H54 (cell line): ENCODE measurements at places on chromosomes 2 and 18.

DNA sequence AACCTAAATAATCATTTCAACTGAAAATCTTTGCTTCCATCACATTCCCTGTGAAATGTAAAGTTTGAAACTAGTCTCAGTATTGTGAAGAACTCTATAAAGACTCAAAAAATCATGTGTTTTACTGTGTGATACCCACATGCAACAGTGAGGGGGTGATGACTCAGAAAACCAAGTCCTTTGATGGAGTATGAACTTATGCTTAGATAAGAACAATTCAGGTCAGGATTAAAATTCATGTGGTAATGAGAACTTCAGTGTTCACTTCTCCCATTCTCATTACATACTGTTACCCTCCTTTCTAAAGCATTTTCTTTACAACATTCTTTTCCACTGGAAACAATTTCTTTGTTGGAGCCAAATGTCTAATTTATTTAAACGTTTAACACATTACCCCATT is 360.2 kb downstream of the FSIP2 start:
- no peak for DNase-seq

DNA sequence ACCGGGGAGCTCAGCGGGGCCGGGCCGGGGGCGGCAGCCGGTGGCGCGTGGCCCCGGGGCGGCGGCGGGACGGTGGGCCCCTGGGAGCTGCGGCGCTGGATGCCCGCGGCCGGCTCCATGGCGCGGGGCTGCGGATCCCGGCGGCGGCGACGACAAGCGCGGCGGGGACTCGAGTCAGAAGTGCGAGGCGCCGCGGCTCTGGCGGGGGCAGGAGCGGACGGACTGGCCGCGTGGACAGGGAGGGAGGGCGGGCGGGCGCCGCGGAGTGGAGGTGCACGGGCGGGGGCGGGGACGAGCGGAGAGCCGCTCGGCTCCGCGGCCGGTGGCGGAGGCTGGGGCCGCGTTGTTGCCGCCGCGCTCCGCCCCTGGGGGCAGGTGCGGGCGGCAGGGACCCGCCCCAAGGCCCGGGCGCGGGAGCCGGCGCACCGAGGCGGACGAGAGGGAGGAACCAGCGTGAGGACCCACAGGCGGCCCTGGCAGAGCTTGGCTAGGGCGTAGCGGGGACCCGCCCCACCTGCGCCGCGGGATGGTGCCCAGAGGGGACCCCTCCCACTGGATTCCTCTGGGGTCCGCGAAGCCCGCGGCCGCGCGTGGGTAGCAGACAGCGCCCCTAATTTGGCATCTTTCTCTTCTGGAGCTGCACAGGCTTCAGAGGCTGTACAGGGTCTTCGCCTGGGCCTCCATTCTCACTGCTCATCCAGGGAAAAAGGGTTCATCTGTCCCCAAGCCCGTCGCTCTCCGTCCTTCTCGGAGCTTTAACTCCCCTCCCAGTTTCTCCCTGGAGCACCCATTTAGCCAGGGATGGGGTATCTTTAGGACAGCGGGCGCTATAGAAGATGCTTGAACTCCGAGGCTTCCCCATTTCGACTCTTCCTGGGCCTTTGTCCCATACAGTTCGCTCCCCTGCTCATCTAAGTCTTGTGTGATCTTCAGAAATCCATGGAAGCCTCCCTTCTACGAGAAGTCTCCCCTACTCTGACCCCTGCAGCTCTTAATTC is at the start of gene TMEM163:
TMEM163 (minus strand) TSS at position 184 of the 998 bp plus-strand sequence.
- no peak for DNase-seq

GRCh38 chr18:10274301-10274700 is 180.1 kb upstream of the APCDD1 start:
- DNase-seq = no peak

DNA sequence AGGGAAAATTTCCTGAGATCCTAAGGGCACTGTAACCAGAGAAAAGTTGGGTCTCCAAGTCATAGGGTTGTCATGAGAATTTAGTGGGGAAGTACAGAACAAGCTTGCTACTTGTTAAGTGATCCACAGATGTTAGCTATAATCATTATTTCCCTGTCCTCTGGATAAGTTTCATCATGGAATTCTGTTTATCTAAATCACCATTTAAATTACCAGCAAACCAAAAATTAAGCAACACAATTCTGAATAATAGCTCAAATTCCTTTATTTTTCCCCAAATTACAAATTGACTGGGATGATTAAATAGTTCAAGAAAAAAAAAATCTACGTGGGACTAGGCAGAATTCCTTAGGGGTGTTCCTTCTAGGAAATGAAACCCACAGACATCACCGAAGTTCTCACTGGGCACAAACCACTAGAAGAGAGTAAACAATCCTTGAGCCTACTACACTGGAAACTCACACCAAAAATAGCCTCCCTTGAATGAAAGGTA is 159.5 kb downstream of the COL6A3 start:
- no peak for DNase-seq

GRCh38 chr18:13252686-13253410 is 34.3 kb downstream of the LDLRAD4 start:
- no peak for DNase-seq

DNA sequence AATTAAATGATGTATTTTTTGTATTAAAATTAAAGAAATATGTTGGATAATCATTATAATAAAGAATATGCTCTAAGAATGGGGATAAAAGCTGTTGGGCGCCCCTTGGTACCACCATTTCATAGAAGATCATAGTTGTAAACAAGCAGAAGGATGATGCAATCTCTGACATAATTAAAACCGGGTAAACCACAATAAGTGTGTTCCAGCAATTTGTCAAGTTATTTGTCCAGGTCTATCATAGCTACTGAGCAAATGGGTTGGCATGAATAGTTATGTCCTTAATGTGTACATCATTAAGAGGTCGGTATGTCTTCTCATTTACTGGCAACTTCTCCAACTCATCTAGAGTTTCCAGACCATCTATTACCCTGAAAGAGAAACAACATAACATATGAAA is 6.7 kb upstream of the CLK1 start:
- DNase-seq = no peak

DNA sequence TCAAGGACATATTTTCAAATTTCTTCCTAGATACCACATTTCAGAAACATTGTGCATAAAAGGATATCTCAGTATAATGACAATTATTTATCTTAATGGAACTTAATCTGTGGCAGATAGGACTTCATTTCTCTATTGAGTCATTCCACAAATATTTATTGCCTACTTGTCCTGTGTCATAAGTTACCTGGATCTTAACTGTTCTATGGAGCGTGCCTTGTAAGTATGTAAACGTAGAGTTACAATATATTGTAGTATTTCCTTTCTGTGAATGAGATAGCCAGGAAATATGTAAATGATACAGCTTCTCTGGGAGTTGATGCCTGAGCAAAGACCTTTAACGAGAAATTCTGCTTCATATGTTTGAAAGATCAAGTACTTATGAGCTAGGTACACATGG is 2.5 kb downstream of the AGFG1 start:
- DNase-seq = no peak

- DNase-seq = no peak
Measured at GRCh38 chr2:231676243-231676642, 32.1 kb upstream of the PTMA start.

- no peak for DNase-seq
Measured at GRCh38 chr2:25606892-25607291, 66.5 kb downstream of the DTNB start.

DNA sequence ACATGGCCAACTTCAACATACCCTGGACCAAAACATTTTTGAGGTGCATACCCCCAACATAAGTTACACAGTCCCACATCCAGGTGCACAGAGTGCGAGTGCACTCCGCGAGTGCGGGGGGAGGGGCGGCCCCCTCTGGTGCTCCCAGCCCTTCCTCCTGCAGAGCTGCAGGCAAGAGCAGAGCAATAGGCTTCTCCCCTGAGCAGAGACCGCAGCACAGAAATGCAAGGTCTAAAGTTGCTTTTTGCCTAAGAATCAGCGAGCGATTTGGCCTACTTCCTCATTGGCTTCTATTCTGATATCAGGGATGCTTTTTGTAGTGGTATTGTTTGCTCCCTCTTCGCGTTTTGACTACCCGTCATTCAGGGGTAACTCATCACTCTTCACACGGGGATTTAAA is 40.6 kb downstream of the BOLA3 start:
- no peak for DNase-seq

GRCh38 chr2:207164006-207164831 is 1.5 kb downstream of the KLF7 start:
- no peak for DNase-seq

GRCh38 chr2:174486563-174487107 is at the start of gene GPR155:
Gene GPR155, minus strand, starts transcription at chr2:174487029. Its CDS starts 5,073 bp downstream, at chr2:174481956.
- DNase-seq = peak; percentile 43

- no peak for DNase-seq
Measured at GRCh38 chr2:3779496-3780049, 76.2 kb downstream of the DCDC2C start.

DNA sequence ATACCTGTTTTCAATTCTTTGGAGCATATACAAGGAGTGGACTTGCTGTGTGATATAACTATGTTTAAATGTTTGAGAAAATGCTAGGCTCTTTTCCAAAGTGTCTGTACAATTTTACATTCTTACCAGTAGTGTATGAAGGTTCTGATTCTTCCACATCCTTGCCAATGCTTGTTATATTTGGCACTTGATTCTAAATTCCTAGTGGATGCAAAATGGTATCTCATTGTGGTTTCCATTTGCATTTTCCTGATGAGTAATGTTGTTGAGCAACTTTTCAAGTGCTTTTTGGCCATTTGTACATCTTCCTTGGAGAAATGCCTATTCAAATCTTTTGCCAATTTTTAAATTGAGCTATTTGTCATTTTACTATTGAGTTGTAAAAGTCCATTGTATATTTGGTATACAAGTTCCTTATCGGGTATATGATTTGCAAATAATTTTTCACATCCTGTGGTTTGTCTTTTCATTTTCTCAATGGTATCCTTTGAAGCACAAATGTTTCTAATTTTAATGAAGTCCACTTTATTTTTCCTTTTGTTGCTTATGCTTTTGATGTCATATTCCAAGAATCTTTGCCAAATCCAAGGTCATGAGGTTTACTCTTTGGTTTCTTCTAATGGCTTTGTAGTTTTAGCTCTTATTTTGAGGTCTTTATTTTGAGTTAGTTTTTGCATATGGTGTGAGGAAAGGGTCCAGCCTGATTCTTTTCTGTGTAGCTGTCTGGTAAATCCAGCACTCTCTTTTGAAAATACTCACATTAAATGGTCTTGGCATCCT is 33.2 kb upstream of the CWC22 start:
- no peak for DNase-seq

DNA sequence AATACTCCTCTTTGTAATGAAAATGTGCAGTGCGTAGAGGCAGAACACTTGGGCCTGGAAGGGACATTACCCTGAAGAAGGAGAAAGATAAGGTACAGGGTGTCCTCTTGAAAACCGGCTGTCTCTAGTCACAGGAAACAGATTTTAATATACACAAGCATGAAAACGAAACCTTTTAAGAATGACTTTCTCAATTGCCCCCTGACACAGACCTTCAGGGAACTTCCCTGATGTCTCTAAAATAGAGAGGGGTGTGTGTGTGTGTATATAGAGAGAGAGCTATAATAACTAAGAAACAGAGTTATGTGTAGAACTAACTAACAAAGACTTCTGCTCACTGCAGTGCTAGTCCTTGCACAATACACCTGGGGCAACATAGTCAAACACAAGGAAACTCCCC is 780.0 kb downstream of the CNTNAP5 start:
- DNase-seq = no peak

DNA sequence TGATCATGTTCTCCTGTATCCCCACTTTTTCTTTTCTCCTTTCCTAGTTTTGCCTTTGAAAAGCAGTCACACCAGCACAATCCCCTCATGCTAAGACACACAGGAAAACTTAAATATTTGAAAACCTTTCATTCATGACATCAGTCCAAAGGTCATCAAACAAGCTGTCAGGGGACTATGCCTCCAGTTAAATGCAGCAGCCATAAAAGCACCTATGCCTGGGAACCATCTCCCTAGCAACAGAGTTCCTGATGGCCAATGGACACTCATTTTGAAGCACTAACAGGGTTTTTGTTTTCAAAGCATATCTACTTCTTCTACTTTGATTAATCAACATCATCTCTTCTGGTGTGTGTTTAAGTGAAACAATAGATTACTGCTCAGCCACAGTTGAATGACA is 286.4 kb upstream of the PARD3B start:
- no peak for DNase-seq

- DNase-seq = no peak
Measured at GRCh38 chr18:56283316-56283715, 355.1 kb downstream of the TXNL1 start.
